Stimulated activated CD8-positive, alpha-beta memory T cell treated with anti-CD3 and anti-CD28 coated beads, Interleukin-4, amount 100 ng/mL, for 24 hours (primary cell): ENCODE measurements at places on chromosomes 7 and 10.

DNA sequence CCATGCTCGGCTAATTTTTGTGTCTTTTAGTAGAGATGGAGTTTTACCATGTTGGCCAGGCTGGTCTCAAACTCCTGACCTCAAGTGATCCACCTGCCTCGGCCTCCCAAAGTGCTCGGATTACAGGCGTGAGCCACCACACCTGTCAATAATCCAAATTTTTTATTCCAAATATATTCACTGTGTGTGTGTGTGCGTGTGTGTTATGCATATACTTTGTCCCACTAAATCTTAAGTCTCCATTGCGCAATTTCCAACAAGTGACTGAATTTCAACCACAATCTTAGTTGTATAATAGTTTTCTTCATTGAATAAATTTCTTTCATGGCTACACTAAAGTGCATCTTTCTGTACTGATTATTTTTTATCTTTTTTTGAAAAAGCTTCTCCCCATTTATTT is 2.7 kb downstream of the KRIT1 start:
- DNase-seq = no peak

DNA sequence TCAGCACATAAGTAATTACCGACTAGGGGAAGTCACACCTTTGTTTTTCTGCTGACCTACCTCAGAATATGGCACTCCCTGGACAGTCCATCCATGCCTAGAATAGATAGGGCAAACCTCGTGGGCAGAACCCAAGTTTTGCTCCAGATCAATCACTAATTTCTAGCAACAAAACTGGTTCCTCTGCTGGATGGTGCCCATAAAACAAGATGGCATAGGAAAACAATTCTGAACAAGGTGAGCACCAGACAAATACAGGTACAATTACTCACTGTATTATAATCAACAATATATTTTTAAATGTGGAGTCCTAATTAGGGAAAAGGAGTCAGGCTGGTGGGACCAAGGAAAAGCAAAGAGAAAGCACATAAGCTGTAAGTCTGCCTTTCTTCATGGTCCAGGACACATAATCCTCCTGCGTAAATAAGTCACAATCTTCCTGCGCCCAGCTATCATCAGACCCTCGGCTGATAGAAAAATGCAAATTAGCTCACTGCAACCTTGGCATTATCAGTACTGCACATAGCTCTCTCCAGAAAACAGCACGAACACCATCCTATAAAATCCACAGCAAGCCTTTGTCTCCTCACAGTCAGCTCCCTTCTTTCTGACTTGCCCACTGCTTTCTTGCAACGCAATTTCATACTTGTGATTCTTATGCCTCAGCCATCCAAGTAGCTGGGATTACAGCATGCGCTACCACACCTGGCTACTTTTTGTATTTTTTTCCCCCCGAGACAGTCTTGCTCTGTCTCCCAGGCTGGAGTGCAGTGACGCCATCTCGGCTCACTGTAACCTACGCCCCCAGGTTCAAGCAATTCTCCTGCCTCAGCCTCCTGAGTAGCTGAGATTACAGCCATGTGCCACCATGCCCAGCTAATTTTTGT is 15.1 kb downstream of the URGCP start:
- DNase-seq = no peak

DNA sequence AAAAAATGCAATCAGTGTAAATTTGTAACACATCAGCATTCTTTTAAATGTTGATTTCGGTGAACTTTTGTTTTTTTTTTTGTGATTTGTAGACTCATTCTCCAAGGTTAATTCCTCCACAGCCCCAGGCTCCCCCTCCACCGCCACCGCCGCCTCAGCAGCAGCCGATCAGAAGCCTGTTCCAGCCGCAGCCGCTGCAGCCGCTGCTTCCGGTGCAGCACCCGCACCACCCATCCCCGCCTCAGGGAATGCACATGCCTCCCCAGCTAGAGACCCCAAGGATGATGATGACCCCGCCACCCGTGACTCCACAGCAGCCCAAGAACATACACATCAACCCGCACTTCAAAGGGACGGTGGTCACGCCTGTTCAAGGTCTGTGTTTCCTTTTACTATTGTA is 66.6 kb downstream of the RBM33 start:
- no peak for DNase-seq

GRCh38 chr7:117071551-117071950 is 118.2 kb downstream of the ST7 start:
- no peak for DNase-seq

DNA sequence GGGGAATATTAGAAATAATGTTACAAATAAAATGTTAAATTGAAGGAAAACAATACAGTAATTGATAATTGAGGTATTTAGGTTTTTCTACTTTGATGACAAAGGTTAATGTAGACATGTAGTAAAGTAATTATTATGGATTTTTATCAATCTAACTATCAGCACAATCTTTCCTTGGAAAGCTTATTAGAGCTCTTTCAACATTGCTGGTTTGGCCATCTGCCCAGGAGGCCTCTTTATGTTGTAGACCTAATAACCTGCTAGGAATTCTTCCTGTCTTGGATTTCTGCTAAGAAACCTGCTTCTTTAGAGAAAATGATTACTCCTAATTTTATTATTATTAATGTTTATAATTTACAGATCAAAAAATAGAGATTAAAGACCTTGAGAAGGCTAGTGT is 78.9 kb downstream of the CHRM2 start:
- no peak for DNase-seq

- no peak for DNase-seq
Measured at GRCh38 chr10:49759787-49760551, 2.2 kb downstream of the OGDHL start.

- no peak for DNase-seq
Measured at GRCh38 chr7:152158801-152159587, 133.5 kb downstream of the GALNT11 start.

DNA sequence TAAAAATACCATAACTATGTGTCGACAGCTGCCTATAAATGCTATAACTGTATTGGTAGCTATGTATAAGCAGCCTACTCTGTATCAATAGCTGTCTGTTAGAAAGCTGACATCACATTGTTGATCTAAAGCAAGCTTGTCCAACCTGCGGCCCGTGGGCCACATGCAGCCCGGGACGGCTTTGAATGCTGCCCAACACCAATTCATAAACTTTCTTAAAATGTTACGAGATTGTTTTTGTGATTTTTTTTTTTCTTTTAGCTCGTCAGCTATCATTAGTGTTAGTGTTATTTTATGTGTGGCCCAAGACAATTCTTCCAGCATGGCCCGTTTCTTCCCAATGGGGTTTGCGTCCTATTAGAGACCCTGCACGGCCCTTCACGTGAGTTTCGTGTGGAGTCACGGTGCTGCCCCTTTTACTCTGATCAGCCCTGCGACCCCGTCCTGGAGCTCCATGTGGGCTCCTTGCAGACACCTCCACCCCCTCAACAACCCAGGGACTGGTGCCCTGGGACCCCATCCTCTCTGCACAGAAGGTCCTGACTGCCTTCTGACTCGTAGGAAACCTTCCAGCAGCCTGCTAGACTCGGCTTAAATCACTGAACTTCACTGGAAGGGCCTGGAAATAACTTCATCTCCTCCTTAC is 4.5 kb upstream of the PRKAR1B start:
- DNase-seq = no peak

DNA sequence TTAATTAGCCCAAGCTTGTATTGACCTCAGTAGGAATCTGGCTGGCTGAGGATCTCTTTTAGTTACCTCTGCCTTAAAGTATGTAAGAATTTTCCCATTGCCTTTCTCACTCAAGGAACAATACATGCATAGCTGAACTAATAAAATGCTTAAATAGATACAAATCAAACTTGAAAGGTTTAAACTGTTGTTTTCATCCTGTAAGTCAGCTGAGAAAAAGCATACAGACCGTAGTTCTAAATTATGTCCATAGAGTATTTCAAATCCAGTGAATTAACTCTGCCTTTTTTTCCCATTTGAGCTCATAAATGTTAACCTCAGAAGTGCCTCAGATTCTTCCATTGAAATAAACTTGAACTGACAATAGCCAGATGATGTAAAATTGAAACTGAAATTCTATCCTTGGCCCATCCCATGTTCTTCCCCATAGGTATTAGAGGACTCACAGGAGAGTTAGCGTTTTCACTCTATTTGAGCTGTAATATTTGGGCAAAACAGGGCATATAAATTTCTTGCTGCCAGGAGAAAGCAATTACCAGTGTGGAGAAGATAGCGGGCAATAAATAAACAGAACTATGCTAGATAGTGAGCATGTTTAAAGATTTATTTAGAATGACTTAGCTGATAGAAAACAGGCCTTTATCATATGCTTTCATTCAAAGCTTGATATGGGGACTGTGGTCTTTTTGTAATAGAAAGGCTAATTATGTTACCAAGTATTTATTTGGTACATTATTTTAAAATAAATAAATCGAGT is 163.7 kb downstream of the WNT2 start:
- no peak for DNase-seq

- DNase-seq = peak; percentile 2
Measured at GRCh38 chr7:29955799-29956486, 33.7 kb downstream of the SCRN1 start.

GRCh38 chr7:770741-771166 is 43.7 kb upstream of the PRKAR1B start:
- DNase-seq = no peak
